ENCODE measurements at places on chromosomes 2 and 18.

GRCh38 chr2:113212245-113213060, 38.7 kb downstream of the PSD4 start:
- no peak for DNase-seq

DNA sequence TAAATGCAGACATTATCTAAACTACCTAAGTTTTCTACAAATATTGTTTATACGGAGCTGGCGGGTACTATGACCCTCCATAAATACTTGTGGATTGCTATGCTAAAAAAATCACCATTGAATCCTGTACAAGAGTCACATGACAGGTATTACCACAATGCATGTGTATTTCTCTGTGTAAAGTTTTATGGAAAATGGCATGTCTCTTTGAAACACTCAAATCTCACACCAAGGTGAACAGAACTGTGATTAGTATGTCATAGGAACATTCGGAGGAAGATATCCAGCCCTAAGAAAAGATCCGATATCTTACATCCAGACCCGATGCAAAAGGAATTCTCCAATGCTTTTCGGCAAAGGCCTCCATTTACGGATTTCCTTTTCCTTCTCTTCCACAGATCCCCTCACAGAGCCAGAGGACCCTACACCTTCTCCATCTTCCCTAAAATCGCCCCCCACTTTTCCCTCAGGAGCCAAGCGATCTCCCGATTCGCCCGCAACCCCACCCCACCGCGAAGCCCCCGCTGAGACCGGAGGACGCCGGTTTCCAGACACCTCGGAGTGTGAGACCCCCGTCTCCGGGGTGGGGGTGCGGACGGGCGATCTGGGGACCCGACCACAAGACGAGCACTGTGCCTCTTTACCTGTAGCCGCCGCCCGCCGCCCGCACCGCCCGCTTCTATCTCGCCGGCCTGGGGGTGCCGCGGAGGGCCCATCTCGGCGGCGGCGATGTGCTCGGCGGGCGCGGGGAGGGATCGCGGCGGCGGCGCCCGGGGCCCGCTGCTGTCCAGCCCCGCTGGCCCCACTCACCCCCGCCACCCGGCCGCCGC, 1.2 kb downstream of the SAP130 start:
- DNase-seq, result peak; percentile 12

DNA sequence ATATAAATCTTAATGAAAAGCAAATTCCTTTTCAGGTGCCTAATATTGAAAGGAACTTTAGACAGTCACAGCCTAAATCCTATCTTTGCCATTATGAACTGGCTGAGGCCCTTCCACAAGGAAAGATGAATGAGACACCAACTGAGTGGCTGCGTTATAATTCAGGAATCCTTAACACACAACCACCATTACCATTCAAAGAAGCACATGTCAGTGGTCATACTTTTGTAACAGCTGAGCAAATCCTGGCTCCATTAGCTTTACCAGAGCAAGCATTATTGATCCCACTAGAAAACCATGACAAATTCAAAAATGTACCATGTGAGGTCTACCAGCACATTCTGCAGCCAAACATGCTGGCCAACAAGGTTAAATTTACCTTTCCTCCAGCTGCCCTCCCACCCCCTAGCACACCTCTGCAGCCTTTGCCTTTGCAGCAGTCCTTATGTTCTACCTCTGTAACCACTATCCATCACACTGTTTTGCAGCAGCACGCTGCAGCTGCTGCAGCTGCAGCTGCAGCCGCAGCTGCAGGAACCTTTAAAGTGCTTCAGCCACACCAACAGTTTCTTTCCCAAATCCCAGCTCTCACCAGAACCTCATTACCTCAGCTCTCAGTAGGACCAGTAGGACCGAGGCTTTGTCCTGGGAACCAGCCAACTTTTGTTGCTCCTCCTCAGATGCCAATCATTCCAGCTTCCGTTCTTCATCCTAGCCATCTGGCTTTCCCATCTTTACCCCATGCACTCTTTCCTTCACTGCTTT, 340.1 kb downstream of the ZNF804A start:
- DNase-seq, result no peak

DNA sequence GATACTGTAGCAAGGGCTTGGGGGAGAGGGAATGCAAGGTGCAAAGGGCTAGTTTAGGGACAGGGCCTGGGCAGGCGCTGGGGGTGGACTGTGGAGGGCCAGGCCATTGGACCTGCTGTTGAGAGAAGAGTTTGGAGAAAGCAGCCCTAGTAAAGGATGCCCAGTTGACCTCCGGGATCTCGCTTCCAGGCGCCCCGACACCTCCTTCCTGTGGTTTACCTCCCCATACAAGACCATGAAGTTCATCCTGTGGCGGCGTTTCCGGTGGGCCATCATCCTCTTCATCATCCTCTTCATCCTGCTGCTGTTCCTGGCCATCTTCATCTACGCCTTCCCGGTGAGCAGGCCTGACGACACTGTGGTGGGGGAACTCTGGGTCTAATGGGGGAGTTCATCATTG, 229.0 kb downstream of the DYSF start:
- DNase-seq, result no peak

GRCh38 chr2:165837122-165837521, 43.1 kb upstream of the GALNT3 start:
- DNase-seq, result no peak

- DNase-seq, result no peak
These were observed 16.3 kb upstream of the GAL3ST2 start for GRCh38 chr2:241760301-241760771.

DNA sequence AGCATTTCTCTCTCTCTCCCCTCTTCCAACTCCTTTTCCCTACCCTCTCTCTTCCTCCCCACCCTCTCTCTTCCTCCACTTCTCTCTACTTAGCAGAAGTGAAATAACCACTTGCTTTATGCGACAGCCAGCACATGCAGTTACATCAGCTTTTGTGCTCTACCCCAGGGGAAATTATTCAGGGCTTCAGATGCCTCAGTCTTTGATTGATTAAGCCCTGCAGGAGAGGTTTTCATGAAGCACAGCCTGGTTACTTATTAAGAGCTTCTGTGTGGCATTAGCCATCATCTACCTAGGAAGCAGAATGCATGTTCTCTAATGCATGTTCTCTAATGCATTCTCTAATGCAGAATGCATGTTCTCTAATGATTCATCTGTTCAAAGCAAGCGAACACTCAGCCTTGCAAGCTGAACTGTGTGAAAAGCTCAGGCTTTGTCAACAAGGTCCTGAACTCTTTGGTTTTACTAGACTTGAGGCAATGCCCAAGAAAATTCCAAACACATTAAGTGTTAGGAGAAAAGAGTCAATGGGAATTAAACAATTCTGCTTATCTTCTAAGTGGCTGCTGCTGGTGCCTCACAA, 56.1 kb downstream of the LHCGR start:
- no peak for DNase-seq

DNA sequence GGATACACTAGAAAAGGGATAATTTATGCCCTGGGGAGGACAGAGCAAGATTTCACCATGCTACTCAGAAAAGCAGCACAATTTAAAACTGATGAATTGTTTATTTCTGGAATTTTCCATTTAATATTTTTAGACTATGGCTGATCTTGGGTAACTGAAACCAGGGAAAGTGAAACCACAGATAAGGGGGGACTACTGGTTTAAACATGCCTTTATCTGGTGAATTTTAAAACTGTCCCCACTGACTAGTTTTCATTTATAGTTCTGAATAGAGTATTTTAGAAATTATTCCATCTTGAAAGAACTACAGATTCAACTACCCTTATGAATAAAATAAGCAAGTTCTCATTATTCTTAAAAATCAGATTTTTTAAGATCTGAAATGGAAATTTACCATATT, 15.0 kb downstream of the NFU1 start:
- DNase-seq, result peak; percentile 20

GRCh38 chr2:199955007-199955338, 318 bp downstream of the TYW5 start:
- peak; percentile 68 for DNase-seq

DNA sequence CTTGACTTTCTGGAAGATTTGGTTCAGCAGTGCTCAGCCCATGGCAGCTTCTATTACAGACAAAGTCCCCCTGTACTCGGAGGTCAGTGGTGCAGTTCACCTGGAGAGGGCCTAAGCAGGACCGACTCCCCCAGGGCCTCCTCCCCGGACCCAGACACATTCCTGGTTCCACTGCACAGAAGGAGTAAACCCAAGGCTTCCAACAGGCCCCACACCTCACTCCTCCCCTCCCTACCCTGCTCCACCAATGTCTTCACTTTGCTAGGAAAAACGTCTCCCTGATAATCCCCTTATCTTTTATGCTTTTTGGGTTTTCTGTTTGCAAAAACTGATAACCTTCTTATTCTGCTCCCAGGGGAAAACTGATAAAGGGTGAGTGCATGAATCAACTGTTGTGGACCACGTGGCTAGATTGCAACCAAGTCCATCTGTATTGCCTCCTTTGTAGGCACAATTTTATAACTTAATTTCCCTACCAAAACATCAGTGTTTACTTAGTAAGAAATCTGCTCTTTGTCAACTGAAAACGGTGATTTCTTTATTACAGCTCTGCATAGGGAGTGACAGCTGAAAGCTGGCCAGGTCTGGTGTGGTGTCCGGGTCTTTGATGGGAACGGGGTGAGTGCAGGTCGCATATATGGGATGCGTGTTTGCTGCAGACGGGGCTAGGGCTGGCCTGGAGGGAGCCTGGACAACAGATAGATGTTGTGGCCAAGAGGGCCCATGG, 202.5 kb downstream of the GLI2 start:
- peak; percentile 75 for DNase-seq

DNA sequence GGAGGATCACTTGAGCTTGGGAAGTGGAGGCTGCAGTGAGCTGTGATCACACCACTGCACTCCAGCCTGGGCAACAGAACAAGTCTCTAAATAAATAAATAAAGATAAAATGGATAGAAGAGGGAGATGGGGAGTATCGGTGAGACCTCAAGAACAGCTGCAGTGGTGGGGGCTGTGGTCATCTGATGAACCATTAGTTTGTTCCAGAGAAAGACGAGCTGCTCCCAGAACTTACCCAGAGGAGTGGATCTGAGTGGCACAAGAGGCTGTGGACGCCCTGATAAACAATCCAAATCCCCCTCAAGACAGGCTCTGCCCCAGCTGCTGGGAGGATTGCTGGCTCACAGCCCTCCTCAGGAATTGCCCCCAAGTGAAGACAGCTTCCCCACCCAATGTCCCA, 26.7 kb downstream of the TMEM127 start:
- no peak for DNase-seq

- no peak for DNase-seq
These were observed 16.1 kb upstream of the ZNF236 start for GRCh38 chr18:76806301-76806700.

GRCh38 chr18:61637905-61638595, 254.8 kb downstream of the RNF152 start:
- DNase-seq, result no peak

- no peak for DNase-seq
These were observed 411.4 kb downstream of the TRIB2 start for GRCh38 chr2:13128139-13128538.

All from hematopoietic multipotent progenitor cell treated with erythropoietin and hydrocortisone succinate and interleukin-3 and kit ligand, for 8 days (in vitro differentiated cells).